ENCODE measurements at places on chromosomes 5 and 9. TPM values are rescaled to one million over a fixed set of nuclear protein-coding genes. Genes with fewer than 3 reads are reported as not detected.

GRCh38 chr5:966345-966710 is 42.3 kb upstream of the NKD2 start:
- DNase-seq = no peak

Gene ZCCHC9
- 19.5 TPM for total RNA-seq

DNA sequence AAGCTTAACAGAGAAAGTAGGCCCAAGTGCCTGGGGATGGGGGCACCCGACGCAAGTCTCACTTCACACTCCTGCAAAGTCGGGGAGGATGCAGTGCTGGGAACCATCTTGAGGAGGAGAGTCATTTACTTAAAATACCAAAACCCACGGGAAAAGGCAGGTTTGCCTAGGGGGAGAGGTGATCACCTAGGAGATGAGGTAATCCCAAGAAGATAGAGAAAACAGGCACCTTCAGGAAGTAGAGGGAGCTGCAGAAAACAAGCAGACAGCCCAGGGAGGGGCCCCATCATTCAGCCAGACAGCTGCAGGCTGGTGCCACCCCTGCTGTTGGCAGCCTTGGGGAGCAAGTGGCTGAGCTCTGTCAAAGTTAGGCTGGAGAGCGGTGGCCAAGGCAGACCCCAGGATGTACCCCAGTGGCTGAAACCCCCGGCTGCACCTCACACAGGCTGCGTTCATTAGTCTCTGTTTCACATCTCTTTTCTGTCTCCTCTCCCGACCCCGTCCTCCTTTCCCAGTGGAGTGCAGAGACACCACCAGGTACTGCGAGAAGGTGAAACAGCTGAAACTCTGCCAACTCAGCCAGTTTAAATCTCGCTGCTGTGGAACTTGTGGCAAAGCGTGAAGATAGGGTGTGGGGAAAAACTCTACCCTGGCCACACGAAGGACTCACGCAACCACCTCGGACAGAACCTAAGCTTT is 124.9 kb downstream of the SAXO1 start:
- DNase-seq = no peak

Gene ADAMTSL1
- 10.1 TPM for total RNA-seq

Gene LURAP1L
- 22.3 TPM for total RNA-seq

Measured in mucosa of descending colon (tissue), 3 donors.